Inflammatory macrophage (primary cell): ENCODE measurements at places on chromosomes 13 and 19.

DNA sequence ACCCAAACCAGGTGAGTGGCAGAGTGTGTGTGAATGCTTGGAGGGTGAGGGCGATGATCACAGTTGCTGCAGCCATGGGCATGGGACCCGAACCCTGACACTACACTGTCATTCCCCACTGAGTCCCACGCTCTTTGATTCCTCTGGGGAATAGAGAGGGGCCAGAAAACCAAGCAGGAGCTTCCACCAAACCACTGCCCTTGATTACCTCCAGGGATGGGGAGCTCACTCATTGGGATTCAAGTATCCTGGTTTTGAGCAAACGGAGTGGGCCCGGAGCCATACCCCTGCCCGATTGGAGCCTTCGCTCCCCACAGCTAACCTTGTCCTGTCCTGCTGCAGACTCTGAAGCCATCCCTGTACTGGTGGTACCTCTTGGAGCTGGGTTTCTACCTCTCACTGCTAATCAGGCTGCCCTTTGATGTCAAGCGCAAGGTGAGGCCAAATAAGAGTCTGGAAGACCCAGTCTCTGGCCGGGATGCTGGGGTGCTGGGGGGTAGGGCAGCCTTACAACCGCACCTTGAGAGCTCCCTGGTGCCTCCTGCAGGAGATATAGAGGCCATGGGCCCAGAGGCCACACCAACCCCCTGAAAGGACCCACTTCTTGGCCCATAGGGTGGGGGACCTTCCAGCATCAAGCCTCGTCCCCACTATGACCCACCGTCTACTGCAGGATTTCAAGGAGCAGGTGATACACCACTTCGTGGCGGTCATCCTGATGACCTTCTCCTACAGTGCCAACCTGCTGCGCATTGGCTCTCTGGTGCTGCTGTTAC, 47.3 kb downstream of the CERS4 start:
- no peak for DNase-seq

GRCh38 chr19:1087813-1088415, 7.3 kb downstream of the POLR2E start:
- peak; percentile 96 for DNase-seq

DNA sequence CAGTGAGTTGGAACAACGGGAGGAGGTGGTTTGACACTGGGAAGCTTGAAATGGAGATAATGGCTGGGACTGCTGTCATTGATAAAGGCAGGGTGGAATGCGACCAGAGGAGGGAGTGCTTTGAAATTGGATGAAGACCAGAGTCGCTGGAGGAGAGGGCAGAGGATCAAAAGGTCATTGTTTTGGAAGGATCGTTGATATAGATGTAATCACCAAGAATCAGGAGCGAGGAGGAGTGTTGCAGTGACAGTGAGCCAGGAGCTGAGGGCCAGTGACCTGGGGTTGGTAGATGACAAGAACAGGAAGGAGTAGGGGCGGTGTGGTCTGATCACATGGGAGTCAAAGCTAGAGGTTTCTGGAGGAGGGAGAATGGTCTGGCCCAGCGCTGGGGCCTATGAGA, 25.3 kb downstream of the TM9SF2 start:
- DNase-seq: peak; percentile 54

GRCh38 chr19:41355802-41356201, 2.1 kb upstream of the TGFB1 start:
- no peak for DNase-seq

GRCh38 chr13:80551650-80552497, 210.9 kb upstream of the SPRY2 start:
- DNase-seq: no peak
